Stimulated activated CD4-positive, alpha-beta T cell treated with anti-CD3 and anti-CD28 coated beads, Interleukin-1b, Interleukin-23, amount 100 ng/mL, for 1 hour (primary cell): ENCODE measurements at places on chromosomes 12 and 14.

DNA sequence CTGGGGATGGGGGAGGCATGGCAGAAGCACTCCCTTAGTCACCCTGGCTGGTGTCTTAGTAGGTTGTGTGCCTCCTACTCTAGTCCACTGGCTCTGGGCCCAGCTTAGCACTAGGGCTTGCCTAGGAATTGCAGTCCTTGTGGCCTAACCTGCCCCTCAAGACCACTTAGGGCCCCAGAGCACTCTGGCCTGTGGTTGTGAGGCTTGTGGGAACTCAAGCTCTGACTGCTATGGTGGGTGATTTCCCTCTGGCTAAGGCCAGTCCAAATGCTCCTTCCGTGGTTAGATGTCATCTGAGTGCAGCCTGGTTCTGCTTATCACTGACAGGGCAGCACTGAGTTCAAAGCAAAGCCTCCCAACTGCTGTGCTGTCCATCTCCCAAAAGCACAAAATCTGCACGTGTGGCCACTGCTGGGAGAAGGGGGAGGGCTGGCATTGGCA is 20.2 kb downstream of the FGD4 start:
- DNase-seq = no peak

- DNase-seq = no peak
These were observed 451.3 kb upstream of the USP15 start for GRCh38 chr12:61808856-61809255.

GRCh38 chr14:59727073-59727661 is 143.4 kb downstream of the RTN1 start:
- DNase-seq = no peak

GRCh38 chr12:57592551-57593165 is 1.7 kb downstream of the PIP4K2C start:
- DNase-seq = no peak

DNA sequence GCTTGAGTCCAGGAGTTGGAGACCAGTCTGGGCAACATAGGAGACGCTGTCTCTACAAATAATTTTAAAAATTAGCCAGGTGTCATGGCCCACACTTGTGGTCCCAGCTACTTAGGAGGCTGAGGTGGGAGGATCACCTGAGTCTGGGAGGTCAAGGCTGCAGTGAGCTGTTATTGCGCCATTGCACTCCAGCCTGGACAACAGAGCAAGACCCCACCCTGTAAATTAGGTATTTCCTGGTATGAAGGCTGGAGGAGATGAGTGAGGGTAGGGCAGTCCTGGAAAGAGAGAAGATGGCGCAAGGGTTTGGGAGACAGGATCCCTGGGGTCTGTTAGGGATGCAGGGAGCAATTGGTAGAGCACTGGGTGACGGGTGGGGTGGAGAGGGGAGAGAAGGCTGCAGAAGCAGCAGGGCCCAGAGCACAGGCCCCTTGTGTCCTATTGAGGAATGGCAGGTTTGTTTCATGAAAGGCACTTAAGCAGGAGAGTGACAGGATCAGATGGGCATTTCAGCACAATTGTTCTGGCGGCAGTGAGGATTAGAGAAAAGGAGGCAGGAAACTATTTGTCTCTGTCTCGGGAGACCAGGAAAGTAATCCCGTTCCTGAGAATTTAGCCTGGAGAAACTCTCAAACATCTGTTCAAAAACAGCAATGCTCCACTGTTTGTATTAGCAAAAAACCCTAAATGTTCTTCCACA is 47.2 kb upstream of the KTN1 start:
- DNase-seq = no peak

DNA sequence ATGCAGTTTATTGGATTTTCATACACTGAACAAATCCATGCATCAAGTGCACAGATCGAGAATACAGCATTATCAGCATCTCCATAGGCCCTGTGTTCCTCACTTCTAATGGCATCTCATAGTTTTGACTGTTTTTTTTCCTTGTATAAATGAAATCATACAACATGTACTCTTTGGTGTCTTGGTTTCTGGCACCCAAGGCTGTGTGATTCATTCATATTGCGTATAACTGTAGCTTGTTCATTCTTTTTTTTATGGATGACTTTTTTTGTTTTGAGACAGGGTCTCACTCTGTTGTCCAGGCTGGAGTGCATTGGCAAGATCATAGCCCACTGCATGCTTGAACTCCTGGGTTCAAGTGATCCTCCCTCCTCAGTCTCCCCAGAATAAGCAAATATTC is 14.3 kb downstream of the RASSF8 start:
- no peak for DNase-seq

GRCh38 chr12:15265875-15266274 is 44.7 kb upstream of the RERG start:
- no peak for DNase-seq

GRCh38 chr12:88409257-88409656 is 171.0 kb downstream of the KITLG start:
- DNase-seq = no peak

DNA sequence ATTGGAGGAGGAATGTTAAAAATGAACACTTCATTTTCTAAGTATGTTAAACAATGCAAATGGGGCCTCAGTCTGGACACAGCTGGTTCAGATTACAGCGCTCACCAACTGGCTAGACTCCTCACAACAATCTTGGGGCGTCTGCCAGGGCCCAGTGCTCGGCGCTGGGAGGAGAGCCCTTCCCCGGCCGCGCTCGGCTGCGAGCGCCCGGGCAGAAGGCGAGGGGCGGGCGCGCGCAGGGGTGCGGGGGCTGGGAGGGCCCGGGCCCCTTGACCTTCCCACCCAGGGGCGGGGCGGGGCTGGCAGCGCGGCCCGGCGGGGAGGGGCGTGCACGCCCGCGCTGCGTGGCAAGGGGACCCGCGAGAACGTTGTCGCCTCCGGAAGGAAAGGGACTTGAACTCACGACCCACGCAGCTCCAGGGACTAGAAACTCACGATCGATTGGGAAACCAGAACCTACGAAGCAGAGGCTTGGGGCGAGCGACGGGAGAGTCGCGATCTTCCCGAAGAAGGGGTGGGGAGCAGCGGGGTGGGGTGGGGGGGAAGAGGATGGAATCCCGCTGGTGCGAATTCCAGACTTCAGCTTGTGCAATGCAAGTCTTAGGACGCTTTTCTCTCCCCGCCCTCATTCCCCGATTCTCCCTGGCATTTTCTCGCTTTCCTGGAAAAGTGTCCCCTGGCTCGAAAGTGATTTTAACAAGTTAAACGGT is at the start of gene FBLN5:
TSS of gene FBLN5 (minus strand) at position 220 of the 710 bp plus-strand sequence. CDS start 465 bp downstream, outside the sequence.
- DNase-seq = peak; percentile 17

GRCh38 chr14:99440278-99440677 is 40.4 kb downstream of the SETD3 start:
- no peak for DNase-seq

DNA sequence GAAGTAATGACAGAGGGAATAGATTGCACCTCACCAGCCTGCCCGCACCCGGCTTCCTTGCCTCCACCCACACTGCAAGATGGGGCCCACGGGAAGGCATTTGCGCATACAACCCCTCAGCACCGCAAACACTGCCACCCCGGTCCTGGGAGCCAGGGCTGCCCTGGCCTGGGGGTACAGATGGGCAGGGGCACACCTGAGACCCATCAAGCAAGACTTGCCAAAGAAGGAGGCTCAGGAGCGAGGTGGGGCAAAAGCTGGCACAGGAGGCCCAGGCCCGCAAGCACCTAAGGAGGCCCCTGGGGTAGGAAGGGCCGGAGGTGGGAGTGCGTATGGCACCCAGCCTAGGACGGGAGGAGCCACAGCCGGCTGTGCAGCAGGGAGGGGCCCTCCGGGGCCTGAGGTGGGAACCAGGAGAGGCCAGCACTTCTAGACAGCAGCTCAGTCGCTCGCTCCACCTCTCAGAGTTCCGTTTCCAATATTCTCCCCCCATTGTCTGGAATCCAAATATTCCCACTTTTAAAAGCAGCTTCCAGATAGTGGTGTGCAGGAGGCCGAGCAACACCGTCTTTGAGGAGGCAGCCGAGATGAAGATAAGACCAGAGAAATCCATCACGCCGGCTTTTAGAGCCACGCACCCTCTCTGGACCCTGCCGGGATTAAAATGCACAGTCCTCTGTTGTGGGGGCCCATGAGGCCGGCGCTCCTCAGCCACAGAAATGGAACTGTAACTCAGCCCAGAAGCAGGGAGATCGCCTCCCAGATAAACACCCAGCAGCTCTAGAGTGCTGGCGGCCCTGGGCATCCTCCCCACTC is 12.2 kb upstream of the C14orf180 start:
- no peak for DNase-seq
